Daoy (cell line): ENCODE measurements at places on chromosomes 11 and 22. TPM values are rescaled to one million over a fixed set of nuclear protein-coding genes. Genes with fewer than 3 reads are reported as not detected.

SYTL2 gene
- 28.1 and 59.4 TPM in 2 replicates for total RNA-seq

SLC22A12 gene
- total RNA-seq: not detected in 2 replicates

APOL3 gene
- 9.6 and 19.0 TPM in 2 replicates for total RNA-seq

OR5F1 gene
- not detected in 2 replicates for total RNA-seq

SLC22A9 gene
- total RNA-seq: not detected in 2 replicates

KCTD14 gene
- 8.4 and 9.9 TPM in 2 replicates for total RNA-seq

FGF4 gene
- total RNA-seq: not detected in 2 replicates

EFCAB6 gene
- 2.6 and 3.1 TPM in 2 replicates for total RNA-seq

TMEM223 gene
- 23.2 and 32.2 TPM in 2 replicates for total RNA-seq

ASPHD2 gene
- 3.9 and 4.2 TPM in 2 replicates for total RNA-seq

NEFH gene
- 0.11 TPM in 1 of 2 replicates, not detected in the other for total RNA-seq

NRIP3 gene
- total RNA-seq: 27.4 and 34.8 TPM in 2 replicates

GAL gene
- 5.1 and 8.3 TPM in 2 replicates for total RNA-seq

- no peak for DNase-seq
Measured at GRCh38 chr11:101718402-101718801, 134.6 kb upstream of the TRPC6 start.

GRCh38 chr22:50282361-50283155 is 12.4 kb upstream of the MAPK11 start:
- peak; percentile 95 for DNase-seq

GRCh38 chr22:49306632-49307480 is 520.8 kb downstream of the BRD1 start:
- DNase-seq: no peak

DNA sequence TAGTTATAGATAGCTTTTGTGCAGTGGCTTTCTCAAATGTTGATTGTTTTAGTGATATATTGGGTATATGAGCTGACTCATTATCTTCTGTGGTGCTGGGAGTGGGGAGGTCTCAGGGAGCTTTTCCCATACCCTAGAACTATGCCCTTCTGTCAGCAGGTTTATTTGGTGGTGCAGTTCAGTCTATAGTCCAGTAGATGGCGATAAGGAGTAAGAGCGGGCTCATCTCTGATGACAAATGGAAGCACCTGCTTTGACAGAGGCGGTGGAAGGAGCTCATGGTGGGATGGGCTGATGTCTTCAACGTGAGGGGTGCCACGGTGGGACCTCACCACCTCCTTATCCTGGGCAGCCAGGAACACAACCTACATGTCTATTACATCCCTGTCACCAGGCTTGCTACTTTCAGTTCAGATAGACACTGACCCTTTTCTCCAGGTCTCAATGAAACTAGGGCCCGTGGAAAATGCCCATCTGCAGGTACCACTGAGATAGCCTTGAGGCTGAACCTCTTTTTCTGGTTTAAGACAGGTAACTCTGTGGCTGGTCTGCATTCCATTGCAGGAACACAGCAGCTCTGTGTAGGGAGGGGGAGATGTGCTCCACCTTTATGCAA is 13.0 kb upstream of the OR6A2 start:
- DNase-seq: peak; percentile 46

DNA sequence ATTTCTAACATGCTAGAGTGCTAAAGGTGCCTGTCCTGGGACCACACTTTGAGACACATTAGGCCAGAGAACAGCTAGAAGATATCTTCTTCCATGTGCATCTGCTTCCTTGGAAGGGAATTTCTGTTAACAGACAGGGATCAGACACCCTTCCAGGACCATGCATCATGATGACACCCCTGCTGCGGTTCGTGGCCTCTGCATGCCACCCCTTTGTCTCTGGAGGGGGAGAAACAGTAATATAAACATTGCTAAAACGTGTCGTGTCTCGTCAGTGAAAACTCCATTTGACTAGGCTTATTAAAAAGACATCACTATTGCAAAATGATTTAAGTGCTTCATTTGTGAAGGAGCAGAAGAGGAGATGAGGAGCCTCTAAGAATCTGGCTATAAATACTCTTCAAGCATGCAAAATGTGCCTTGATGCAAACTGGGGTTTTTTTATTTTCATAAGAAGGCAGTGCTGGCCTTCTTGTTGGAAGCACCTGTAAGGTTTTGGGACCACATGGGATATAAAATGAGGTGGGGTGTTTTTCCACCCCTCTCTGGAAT is 141.6 kb downstream of the MYO18B start:
- no peak for DNase-seq

DNA sequence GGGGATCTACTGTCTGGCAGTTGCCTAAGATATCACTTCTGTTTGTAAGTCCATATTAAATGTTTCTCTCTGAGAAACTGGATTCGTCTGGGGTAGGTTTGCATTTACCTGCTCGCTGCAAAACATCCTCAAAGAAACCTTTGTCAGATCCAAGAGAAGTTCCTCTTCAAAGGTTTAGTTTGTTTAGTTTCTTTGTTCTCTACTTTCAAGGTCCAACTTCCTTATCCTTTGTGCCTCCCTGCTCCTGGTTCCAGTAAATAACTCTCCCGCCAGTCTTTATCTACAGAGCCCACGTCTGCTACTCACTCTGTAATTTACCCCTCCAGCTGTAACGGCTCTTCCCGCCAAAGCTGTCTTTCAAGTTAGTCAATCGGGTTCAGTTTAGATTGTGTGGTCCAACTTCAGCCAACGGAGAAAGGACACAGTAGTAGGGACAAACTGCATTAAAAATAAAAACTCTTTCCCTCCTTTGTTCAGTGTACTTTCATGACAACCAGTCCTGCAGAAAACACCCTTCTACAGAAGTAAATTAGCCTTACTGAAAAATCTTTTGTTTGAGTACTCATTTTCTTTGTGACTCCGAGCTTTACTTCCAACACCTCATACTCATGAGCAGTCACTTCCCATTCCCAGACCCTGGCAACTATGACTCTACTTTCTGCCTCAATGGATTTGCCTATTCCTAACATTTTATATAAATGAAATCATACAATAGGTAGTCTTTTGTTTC is 41.0 kb downstream of the TMPRSS5 start:
- DNase-seq: peak; percentile 37

GRCh38 chr11:69647761-69648497 is 7.0 kb downstream of the CCND1 start:
- DNase-seq: no peak

GRCh38 chr22:46602025-46602424 is 18.2 kb upstream of the GRAMD4 start:
- no peak for DNase-seq

GRCh38 chr11:3786781-3787428 is 10.4 kb downstream of the NUP98 start:
- DNase-seq: no peak

- DNase-seq: peak; percentile 21
Measured at GRCh38 chr11:68164437-68164836, 43.2 kb upstream of the CHKA start.

DNA sequence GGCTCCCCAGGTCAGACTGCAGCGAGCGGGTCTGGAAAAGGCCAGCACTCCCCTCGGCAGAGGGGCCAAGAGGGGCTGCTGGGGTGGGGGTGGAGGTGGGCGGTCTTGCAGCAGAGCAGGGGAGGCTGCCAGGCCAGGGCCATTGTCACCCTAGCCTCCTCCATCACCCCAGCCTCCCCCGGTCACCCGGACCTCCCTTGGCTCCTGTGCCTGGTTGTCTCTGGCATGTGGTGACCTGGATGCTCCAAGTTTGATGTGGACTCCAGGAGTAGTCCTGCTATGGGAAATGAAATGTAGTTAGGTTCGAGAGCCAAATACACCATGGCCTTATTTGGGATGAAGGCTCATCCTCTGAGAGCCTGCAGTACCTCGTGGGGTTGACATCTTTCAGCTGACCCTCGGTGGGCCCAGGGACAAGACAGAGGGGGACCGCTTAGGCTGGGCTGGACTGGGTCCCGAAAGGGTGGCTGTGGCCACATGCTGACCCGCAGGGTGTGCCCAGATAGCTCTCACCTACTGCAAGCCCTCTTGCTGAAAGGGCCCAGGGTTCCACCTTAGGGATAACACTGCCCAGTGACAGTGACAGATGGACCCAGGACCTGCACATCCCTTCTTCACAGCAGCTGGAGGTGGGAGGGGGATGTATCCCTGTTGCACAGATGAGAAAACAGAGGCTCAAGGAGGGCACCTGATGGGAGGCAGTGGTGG is 24.1 kb downstream of the MRGPRD start:
- no peak for DNase-seq

- no peak for DNase-seq
Measured at GRCh38 chr11:1656670-1657069, 27.1 kb downstream of the KRTAP5-5 start.

- DNase-seq: no peak
Measured at GRCh38 chr11:105790840-105791239, 181.0 kb downstream of the GRIA4 start.

DNA sequence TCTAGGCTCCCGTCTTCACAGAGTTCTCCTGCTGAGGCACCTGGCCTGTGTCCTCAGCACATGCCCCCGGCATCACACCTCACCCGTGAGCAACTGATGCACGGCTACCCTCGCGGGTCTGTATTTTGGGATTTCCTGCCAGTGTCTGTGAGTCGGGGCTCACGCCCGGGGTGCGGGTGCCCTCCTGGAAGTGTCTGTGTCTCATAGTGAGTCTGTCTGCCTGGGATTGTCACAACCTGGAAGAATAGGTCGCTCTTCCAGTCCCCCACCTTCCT is 11.4 kb downstream of the BRSK2 start:
- DNase-seq: no peak

- peak; percentile 80 for DNase-seq
Measured at GRCh38 chr11:125514336-125515101, 18.5 kb upstream of the FEZ1 start.

- DNase-seq: no peak
Measured at GRCh38 chr11:7439746-7440320, 45.5 kb upstream of the OLFML1 start.

DNA sequence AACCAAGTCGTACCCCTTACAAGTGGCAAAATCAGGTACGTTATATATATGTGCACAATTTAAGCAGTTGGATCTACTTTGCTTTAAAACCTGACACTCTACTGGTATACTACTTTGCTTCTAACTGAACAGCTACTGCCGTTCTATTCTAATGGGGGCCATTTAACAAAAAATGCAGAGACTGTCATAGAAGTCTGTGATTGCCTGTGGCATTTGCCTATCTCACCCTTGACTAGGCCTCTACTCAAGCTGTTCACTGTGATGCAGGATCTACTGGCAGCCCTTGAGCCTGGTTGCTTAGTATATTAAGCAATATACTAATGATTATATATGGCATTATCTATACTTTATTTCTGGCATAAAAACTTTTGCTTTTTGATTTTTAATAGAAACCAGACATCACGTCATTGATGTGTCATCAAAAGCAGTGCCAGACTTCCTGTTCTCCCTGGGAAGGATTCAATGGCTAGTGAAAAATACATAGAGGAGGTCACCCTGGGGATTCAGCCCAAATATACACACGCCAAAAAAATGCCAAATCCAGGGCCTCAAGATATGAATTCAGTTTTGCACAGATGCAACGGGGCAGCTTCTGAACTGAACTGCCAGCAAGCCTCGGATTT is 40.0 kb upstream of the FIBIN start:
- peak; percentile 17 for DNase-seq

DNA sequence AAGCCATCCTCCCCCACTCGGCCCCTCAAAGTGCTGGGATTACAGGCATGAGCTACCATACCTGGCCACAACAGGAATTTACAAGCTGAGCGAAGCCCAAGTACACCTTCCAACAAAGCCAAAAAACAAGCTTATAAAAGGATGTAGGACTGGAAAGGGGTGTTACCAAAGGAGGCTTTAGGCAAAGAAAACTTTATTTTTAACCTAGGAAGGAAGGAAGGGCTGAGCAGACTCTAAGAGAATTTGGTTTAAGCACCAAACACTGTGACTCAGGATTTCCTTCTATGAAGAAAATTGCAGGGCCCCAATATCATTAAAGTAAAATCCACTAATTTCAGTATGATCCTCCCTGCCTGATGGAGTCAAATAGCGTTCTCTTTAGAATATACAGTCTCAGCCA is 12.1 kb downstream of the DENND5A start:
- DNase-seq: no peak

DNA sequence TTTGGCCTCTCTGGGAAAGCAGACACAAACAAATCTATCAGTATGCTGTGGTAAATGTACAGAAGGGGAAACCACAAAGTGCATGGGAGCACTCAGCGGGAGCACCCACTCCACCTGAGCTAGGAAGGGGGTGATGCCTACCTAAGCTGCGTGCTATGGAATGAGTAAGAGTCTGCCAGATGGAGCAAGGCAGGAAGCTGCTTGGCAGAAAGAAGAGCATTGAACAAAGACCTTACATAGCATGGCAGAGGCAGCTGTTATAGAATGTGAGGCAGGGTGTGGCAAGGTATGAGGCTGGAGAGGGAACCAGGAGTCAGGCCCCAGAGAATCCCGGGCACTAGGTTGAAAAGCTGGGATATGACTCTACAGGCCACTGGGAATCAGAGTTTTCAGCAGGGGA is 13.8 kb upstream of the MTFP1 start:
- no peak for DNase-seq

GRCh38 chr22:37639070-37639760 is at the start of gene SH3BP1:
SH3BP1 (plus strand) TSS chr22:37639669; CDS start chr22:37639788, 119 bp downstream.
- peak; percentile 53 for DNase-seq

DNA sequence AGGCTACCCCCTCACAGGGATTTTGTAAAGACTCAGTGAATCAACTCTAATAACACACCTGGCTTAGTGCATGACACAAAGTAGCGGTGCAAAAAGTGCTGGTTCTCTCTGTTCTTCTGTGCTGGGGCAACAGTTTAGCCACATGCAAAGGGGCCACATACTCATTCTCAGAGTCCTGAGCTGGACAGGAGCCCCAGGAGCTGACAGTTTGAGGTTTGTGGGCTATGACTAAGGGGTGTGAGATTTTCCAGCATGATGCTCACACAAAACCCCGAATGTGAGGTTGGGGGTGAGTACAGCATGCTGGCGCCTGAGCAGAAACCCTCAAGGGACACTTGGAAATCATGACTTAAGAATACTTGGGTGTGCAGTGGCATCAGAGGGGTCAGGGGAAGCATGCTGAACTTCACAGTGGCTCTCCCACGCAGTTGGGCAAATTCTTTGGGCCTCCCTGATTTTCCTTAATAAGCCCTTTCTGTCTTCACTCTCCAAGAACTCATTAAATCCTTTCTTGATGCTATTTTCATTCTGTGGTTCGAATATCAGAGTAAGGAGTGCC is 31.0 kb downstream of the TMPRSS5 start:
- peak; percentile 91 for DNase-seq

GRCh38 chr11:116867619-116868018 is 30.2 kb upstream of the APOA1 start:
- DNase-seq: no peak

- no peak for DNase-seq
Measured at GRCh38 chr11:128133501-128133900, 453.9 kb downstream of the ETS1 start.

GRCh38 chr22:44697423-44698141 is 4.4 kb upstream of the PRR5 start:
- DNase-seq: peak; percentile 82
